ENCODE measurements at places on chromosomes 7 and 10.

- DNase-seq, result no peak
These were observed 156.4 kb upstream of the FEZF1 start for GRCh38 chr7:122460936-122461335.

GRCh38 chr10:46106410-46107255 is 60.6 kb upstream of the MSMB start:
- DNase-seq, result peak; percentile 70

GRCh38 chr10:79397575-79398303 is 47.7 kb downstream of the ZCCHC24 start:
- no peak for DNase-seq

GRCh38 chr10:73923935-73924598 is 13.1 kb downstream of the PLAU start:
- no peak for DNase-seq

- no peak for DNase-seq
These were observed 30.5 kb downstream of the TACC2 start for GRCh38 chr10:122019414-122019975.

- DNase-seq, result no peak
These were observed 3.8 kb downstream of the CDK6 start for GRCh38 chr7:92832534-92833023.

- DNase-seq, result no peak
These were observed 42.0 kb downstream of the PRF1 start for GRCh38 chr10:70560511-70560941.

DNA sequence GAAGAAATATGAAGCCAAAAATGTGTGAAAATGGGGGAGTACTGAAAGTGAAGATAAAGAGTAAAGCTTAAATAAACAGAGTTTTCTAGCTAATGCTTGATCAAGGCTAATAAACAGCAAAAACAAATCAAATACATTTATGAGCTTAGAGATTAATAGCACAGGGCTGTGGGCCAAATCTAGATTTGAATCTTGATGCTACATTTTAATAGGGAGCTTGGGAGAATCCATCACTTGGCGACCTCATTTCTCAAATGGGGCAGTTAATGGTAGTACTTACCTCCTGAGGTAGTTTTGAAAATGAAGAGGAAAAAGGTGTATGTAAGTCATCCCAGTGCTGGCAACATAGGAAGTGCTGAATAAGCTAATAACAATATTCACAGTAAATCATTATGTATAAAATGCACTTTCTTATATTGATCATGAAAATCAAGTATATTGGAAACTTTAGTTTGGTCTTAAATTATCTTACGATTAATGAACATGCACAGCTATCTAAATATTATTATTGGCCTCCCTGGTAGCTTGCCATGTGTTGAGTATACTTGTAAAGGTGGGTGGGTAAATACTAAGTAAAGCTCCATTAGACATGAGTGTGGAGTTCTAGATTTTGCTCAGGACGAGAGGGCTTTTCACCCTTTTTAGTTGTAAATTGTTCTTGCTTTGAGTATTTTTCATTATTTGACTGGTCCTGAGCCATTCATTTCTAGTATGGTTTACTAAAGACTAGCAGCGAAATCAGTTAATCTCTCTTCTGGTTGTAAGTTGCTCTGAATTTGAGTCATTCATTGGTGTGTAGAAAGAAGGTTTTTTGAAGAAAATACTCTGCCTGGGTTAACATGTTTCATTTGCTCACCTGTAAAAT is 5.1 kb downstream of the BICC1 start:
- no peak for DNase-seq

- no peak for DNase-seq
These were observed 107.2 kb upstream of the EEPD1 start for GRCh38 chr7:36045830-36046341.

- DNase-seq, result no peak
These were observed 12.8 kb upstream of the MMP21 start for GRCh38 chr10:125788156-125789034.

DNA sequence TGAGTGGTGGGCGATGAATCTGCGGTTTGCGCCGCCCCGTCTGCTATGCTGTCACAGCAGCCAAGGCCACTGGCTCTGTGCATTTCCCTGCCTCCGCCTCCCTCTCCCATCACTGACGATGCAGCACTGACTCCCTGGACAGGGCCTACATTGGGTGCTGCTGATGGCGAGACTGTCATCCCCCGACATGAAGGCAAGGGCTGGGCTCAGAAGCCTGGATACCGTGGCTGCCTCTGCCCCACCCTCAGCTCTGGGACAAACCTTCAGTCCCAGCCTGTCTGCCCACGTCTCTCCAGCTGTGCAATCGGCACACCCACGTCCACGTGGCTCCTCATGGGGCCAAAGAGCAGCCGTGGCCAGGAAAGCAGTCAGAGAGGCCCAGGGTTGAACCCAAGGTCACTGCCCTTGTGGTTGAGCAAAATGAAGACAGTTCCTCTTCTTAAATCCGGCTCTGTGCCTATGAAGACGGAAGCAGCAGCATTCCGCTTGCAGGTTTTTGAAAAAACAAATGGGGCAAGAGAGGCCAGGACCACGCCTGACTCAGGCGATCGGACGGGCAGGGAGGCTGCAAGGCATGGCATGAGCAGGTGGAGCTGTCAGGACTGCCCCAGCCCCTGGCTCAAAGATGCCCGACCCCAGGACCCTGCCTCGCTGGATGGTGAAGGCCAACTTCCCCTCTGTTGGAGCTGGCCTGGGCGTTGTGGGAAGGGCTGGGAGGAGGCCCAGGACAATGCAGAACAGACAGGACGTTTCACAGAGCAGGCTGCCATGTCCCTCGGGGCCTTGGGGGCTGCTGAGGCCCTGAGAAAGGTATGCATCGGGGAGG is 517.5 kb downstream of the DNAJB6 start:
- DNase-seq, result no peak

DNA sequence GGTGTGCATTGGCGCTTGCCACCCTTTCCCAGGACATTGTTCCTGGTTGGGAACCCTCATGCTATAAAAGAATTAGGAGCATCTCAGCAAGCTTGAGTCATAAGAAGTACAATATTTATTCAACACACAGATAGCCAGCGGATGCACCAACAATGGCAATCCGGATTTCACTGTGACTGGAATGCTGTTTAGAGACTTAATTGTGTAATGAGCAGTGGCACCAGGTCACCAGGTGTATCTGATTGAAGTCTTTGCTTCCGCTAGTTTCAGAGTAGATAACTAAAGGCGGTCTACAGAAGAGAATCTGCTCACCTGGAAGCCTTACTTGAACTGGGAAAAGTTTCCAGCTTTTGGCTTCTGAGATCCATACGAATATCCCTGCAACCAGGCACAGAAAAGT is 772.3 kb upstream of the GHITM start:
- no peak for DNase-seq

GRCh38 chr7:129898502-129899160 is 54.1 kb downstream of the UBE2H start:
- DNase-seq, result no peak

GRCh38 chr7:37013771-37014170 is 289.5 kb upstream of the AOAH start:
- no peak for DNase-seq

- no peak for DNase-seq
These were observed 129.0 kb downstream of the ARHGAP22 start for GRCh38 chr10:48475943-48476278.

- DNase-seq, result no peak
These were observed 117.9 kb downstream of the KMT2E start for GRCh38 chr7:105131890-105132289.

DNA sequence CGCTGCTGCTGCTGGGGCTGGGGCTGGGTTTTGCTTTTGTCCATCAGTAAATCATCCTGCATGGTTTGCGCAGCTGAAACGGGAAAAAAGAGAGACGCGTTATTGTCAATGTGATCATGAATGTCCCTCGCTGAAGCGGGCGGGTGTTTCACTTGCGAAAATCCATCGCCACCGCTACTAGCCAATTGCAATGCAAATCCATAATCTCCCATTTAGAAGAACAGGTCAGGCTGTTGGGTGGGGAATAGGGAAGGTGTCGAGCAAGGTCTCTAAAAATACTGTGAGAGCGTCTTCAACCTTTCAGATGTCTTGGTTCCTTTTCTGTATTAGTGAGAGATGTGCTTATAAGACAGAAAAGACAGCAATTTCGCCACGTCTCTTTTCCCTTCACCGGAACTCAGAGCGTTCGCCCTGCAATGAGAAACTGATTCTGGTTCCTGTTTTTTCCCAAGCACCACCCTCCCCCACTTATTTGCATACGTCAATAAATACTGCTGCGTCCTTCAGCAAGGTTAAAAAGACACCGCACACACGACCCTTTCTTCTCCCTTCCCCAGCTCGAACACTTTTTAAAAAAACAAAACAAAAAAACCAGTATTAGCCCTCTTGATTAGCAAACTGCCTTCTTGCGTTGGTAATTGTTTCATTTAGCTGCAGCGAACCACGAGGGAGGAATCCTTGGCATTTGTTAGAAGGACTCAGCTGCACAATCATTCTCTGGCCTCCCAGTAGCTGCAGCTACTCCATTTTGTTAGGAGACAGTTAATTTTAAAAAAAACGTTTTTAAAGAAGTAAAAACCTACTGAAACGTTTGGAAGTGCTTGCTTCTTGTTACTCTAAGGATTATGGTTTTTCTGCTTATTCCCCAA is 50.4 kb downstream of the CPEB3 start:
- DNase-seq, result peak; percentile 28

Data from stimulated activated CD4-positive, alpha-beta T cell treated with anti-CD3 and anti-CD28 coated beads, Interleukin-15, amount 100 ng/mL, for 24 hours (primary cell).